Fibroblast of lung (primary cell): ENCODE measurements at places on chromosomes 5 and 9. TPM values are rescaled to one million over a fixed set of nuclear protein-coding genes. Genes with fewer than 3 reads are reported as not detected.

- peaks cover 11% of the 10 kb centered on the region for H3K4me1 ChIP-seq
- no peak overlapping the region for H3K27ac ChIP-seq
- H3K36me3 ChIP-seq = no peaks in the 10 kb centered on the region
- H3K27me3 ChIP-seq = peaks cover 7% of the 10 kb centered on the region
- H3K4me3 ChIP-seq = no peak overlapping the region
Observed at GRCh38 chr5:1555808-1556731, 32.3 kb upstream of the LPCAT1 start.

Gene PLEKHG4B
- total RNA-seq = under 0.01 TPM in 1 of 2 replicates, not detected in the other

DNA sequence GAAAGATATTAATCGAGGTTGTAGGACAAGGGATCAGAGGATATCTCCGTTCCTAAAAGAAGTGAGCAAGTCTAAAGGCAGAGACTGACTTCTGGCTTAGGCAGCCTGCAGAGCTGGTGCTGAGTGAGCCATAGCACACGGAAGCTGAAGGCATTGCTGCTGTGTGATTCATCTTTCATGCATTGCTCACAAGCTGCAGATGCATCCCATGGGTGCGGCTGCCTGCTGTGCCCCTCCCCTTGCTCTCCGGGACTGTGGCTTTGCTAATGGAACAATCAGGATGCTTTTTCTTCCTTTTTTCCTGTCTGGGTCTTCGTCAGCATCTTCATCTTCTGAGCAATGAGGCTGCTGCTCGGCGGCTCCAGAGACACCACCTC, 341.4 kb downstream of the DIRAS2 start:
- no peaks in the 10 kb centered on the region for H3K27me3 ChIP-seq
- peak; percentile 92 for DNase-seq
- peak overlapping the region; percentile 80 for H3K27ac ChIP-seq
- no peaks in the 10 kb centered on the region for H3K36me3 ChIP-seq
- H3K4me3 ChIP-seq = no peak overlapping the region

DNA sequence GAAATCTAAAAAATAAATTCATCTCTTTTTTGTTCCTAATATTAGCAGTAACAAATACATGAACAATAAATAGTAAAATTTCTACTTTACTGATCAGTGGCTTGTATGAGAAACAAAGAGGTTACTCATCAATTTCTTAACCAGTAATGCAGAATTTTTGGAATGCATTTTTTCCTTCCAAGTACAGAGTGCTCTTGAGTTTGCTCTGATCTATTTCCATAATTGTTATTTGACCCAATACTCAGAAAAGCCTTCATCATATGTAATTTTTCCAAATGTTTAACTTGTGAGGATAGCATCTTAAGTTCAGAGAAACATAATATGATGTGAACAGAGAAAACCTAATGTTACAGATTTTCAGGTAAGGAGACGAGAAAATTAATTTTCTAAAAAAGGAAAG, 47.3 kb downstream of the FBN2 start:
- H3K27me3 ChIP-seq = no peaks in the 10 kb centered on the region
- no peaks in the 10 kb centered on the region for H3K4me1 ChIP-seq
- no peak overlapping the region for H3K27ac ChIP-seq
- H3K36me3 ChIP-seq = no peaks in the 10 kb centered on the region
- DNase-seq = peak; percentile 30

Gene PRR7
- total RNA-seq = 2.1 and 2.3 TPM in 2 replicates

DNA sequence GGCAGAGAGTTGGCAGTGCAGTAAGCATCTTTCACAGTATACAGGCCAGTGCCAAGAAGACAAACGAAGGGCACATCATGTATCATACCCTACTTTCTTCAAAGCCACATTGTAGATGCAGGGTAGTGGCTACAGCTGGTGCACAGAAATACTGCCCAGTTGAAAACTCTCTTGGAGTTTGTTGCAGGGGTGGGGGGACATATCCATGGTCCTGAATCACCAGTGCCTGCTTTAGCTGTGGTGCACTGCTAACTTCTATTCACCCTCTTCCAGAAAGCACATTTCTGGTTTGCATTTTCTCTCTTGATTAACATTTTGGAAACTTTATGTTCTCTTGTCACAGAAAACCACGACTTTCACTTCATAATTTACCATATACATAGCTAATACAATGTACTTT, 196.6 kb downstream of the PAPPA start:
- H3K4me3 ChIP-seq = no peak overlapping the region
- no peaks in the 10 kb centered on the region for H3K27me3 ChIP-seq
- no peaks in the 10 kb centered on the region for H3K36me3 ChIP-seq
- no peak overlapping the region for H3K27ac ChIP-seq

DNA sequence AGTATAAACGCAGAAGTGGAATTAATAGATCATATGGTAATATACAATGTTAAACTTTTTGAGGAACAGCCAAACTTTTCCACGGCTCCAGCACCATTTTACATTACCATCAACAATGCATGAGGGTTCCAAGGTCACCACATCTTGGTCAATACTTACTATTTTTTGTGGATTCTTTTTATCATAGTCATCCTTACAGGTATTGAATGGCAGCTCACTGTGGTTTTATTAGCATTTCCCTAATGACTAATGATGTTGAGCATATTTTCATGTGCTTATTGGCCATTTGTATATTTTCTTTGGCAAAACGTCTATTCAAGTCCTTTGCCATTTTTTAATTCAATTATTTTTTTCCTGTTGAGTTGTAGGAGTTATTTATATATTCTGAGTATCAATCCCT, 14.1 kb upstream of the RAPGEF6 start:
- no peak overlapping the region for H3K4me3 ChIP-seq
- H3K27ac ChIP-seq = no peak overlapping the region
- H3K36me3 ChIP-seq = peaks cover 4% of the 10 kb centered on the region
- peak; percentile 20 for DNase-seq

Gene PCDHA7
- 0.26 and 2.1 TPM in 2 replicates for total RNA-seq

DNA sequence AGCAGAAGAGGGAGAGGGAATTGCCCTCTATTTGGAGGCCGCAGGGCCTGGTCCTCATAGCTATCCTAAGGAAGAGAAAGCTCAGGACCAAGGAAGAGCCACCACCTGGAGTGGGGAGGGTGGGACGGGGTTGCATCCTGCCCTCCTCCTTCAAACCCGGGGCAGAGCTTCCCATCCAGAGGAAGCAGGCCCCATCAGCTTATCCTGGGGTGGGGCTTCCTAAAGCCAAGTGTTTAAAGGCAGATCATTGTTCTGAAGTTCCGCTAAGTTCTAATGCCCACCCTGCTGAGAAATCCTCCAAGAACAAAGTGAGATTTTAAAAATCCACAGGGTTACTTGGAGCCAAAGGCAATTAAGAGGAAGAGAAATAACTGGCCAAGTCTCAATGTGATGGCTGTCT, 210.3 kb downstream of the C9orf152 start:
- H3K4me3 ChIP-seq = no peak overlapping the region
- no peak for DNase-seq
- H3K4me1 ChIP-seq = no peaks in the 10 kb centered on the region

- no peaks in the 10 kb centered on the region for H3K27me3 ChIP-seq
- DNase-seq = peak; percentile 91
- H3K4me1 ChIP-seq = peaks cover 4% of the 10 kb centered on the region
- no peaks in the 10 kb centered on the region for H3K36me3 ChIP-seq
- no peak overlapping the region for H3K4me3 ChIP-seq
- H3K27ac ChIP-seq = no peak overlapping the region
Observed at GRCh38 chr5:9653811-9654210, 23.7 kb upstream of the TAS2R1 start.

Gene HAVCR1
- not detected in 2 replicates for total RNA-seq

DNA sequence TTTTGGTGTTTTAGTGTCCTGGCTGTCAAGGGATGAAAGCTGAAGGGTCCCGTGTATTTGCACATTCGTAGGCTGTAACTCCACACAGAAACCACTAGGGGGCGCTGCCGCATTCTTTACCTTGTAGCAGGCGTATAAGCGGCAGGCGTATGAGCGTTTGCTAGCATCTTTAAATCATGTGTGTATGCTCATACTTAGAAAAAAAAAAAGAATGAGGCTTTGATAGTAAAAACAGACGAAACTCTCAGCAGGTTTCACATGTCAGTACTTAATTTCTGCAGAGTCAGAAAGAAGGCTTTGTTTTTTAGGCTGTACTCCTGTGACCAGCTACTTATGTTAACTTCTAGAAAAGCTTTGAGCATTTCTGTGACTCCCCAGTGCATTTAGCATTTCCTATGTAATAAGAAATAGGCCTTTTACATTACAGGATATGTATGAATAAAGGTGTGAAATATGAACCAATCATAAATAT, 218.8 kb upstream of the ADAMTSL1 start:
- H3K4me1 ChIP-seq = peaks cover 3% of the 10 kb centered on the region
- H3K36me3 ChIP-seq = no peaks in the 10 kb centered on the region
- no peak overlapping the region for H3K4me3 ChIP-seq

- H3K27me3 ChIP-seq = no peaks in the 10 kb centered on the region
- no peaks in the 10 kb centered on the region for H3K4me1 ChIP-seq
- no peaks in the 10 kb centered on the region for H3K36me3 ChIP-seq
- no peak overlapping the region for H3K27ac ChIP-seq
- H3K4me3 ChIP-seq = no peak overlapping the region
Observed at GRCh38 chr9:23887781-23888180, 61.7 kb upstream of the ELAVL2 start.

DNA sequence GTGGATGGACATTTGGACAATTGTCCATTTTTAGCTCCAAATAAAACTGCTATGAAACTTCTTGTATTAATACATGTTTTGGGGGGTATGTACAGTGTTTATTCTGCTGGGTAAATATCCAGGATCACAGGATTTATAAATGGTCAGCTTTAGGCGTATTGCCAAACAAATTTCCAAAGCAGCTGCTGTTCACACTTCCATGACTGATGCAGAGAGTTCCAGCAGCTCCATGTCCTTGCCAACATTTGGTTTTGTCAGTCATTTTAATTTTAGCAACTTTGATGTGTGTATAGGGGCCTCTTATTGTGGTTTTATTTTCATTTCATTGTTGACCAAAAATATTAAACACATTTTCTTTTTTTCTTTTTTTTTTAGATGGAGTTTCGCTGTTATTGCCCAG, 9.8 kb upstream of the SUSD1 start:
- peaks cover 3% of the 10 kb centered on the region for H3K4me1 ChIP-seq
- DNase-seq = no peak
- no peak overlapping the region for H3K27ac ChIP-seq
- no peaks in the 10 kb centered on the region for H3K27me3 ChIP-seq
- no peak overlapping the region for H3K4me3 ChIP-seq

GRCh38 chr9:26637101-26637500, 255.5 kb downstream of the CAAP1 start:
- H3K27me3 ChIP-seq = no peaks in the 10 kb centered on the region
- H3K4me3 ChIP-seq = no peak overlapping the region
- H3K4me1 ChIP-seq = no peaks in the 10 kb centered on the region
- no peaks in the 10 kb centered on the region for H3K36me3 ChIP-seq

DNA sequence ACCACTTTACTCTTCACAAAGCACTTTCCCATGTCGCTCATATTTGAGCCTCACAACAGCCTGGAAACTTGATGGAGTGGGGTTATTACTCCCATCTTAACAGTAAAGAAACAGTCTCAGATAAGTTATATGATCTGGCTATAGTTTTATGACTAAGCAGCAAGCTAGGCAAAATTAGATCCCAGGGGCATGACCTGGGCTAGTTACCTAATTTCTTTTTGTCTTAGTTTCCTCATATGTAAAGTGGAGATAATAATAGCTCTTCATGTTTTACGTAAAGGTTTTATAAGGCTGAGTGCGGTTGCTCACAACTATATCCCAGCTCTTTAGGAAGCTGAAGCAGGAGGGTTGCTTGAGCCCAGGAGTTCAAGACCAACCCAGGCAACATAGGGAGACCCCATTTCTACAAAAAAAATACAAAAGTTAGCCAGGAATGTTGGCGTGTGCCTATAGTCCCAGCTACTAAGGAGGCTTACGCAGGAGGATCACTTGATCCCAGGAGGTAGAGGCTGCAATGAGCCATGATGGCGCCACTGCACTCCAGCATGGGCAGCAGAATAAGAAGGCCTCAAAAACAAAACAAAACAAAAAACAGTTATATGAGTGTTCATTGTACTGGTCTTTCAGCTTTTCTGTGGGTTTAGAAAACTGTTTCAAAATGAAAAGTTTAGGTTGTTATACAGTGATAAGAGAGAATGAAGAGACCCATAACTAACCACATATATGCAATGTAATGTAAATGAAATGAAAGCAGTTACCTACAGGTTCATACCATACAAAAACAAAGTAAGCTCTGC, 6.5 kb upstream of the PLIN2 start:
- H3K27me3 ChIP-seq = no peaks in the 10 kb centered on the region
- no peaks in the 10 kb centered on the region for H3K36me3 ChIP-seq
- H3K27ac ChIP-seq = no peak overlapping the region
- H3K4me3 ChIP-seq = no peak overlapping the region
